ENCODE measurements at places on chromosomes 2 and 18.

- no peak for DNase-seq
Measured at GRCh38 chr18:48473816-48474215, 64.6 kb upstream of the ZBTB7C start.

GRCh38 chr2:215032153-215032552 is 106.3 kb downstream of the ABCA12 start:
- DNase-seq = no peak

DNA sequence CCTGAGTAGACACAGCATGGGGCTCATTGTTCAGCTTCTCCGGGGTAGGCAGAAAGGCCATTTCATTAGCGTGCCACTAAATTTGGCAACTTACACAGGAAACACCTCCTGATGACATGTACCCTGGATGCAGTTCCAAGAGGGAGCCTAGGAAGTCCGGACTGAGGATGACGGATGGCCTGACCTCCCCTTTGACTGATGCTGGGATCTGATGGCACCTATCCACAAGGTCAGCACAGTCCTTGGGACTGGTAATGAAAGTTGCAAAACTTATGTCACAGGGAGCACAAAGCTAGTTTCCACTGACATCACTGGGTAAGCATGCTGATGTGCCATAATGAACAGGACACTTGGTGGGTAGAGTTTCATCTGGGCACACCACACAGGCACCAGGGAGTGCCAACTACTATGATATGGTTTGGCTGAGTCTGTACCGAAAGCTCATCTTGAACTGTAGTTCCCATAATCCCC is 126.7 kb upstream of the ARL4C start:
- no peak for DNase-seq

GRCh38 chr18:64713284-64713683 is 564.4 kb upstream of the LINC00305 start:
- DNase-seq = no peak

GRCh38 chr18:11570073-11570588 is 39.3 kb upstream of the SLC35G4 start:
- DNase-seq = no peak

- DNase-seq = no peak
Measured at GRCh38 chr2:206353685-206354084, 79.2 kb downstream of the ZDBF2 start.

DNA sequence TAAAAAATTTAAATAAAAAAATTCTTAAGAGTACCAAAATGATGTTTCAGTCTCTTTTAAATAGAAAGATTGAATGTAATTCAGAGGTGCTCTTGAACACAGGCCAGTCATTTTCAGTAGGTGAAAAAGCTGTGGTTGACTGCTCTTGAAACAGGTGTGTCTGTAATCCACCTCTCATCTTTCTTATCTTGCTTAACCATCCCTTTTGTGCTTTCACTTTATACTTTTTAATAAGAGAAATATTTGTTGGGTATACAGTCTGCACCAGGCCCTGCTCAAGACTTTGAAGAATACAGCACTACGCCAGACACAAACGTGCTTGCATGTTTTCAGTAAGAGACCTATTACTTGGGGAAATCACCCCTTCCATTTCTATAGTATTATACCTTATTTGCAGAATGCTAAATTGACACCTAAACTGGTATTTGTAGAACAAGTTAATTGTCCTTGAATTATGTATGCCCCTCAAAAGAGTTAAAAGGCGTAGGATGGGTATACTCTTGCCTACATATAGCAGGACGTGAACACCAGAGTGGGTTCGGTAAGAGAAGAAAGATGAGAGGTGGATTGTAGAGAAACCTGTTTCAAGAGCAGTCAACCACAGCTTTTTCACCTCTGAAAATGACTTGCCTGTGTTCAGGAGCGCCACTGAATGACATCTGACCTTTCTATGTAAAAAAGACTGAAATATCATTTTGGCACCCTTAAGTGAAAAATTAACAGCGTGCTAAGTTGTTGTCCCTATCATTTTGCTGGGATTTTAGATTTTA is 4.0 kb upstream of the RTN4 start:
- DNase-seq = no peak

DNA sequence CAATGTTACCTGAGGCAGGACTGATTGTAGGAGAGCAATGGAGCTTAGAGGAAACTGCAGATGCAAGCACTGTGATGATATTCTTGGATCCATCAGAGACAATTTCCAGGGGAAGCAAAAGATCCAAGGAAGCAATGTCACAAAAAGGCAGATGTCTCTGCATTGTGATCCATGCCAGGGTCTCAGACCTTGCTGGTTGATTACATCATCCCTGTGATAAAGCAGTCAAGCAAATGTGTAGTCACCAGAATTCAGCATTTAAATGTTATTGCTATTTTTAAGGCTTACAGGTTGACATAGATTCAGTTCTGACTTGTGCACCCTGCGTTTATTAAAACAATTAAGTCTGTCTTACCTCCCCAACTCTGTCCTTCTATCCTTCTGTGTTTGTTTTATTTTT is 56.8 kb upstream of the CCDC85A start:
- no peak for DNase-seq

- no peak for DNase-seq
Measured at GRCh38 chr2:174914853-174915760, 90.1 kb downstream of the CHN1 start.

DNA sequence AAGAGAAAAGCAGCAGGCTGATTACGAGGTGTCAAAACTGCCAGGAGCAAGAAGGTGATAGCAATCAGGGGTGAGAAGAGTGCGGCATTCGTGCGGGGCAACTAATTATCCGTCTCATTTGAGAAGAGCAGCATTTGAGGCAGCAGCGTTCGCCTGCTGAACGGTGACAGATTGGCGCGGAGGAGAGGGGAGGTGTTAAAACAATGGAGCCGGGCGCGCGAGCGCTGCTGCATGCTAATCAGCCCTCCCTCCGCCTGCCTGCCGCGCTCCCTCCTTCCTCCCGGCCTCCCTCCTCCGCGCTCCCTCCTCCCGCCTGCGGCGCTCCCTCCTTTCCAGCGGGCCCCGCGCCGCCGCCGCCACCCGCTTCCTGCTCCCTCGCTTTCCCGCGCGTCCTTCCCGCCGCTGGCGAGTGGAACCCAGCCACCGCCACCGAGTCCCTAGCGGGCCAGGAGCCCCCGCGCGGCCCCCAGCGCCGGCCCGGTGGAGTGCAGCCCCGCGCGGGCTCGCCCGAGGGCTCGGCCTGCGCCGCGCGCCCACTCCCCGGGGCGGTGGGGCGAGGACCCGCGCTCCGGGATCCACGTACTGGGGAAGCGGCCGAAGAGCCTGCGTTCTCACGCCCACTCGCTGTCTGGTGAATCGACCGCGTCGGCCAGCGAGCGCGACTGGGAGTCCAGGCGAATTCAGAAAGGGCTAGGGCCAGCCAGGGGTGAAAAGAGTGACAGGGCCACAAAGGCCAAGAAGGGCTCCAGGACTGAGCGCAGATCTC is 69.5 kb upstream of the PSMD14 start:
- DNase-seq = peak; percentile 20

GRCh38 chr2:74497777-74498499 is 1.5 kb downstream of the LBX2 start:
- no peak for DNase-seq

- no peak for DNase-seq
Measured at GRCh38 chr18:13544953-13545352, 181.4 kb downstream of the FAM210A start.

- DNase-seq = no peak
Measured at GRCh38 chr2:236637686-236638569, 68.3 kb downstream of the ACKR3 start.

GRCh38 chr2:85394261-85394681 is 15.9 kb downstream of the CAPG start:
- no peak for DNase-seq

DNA sequence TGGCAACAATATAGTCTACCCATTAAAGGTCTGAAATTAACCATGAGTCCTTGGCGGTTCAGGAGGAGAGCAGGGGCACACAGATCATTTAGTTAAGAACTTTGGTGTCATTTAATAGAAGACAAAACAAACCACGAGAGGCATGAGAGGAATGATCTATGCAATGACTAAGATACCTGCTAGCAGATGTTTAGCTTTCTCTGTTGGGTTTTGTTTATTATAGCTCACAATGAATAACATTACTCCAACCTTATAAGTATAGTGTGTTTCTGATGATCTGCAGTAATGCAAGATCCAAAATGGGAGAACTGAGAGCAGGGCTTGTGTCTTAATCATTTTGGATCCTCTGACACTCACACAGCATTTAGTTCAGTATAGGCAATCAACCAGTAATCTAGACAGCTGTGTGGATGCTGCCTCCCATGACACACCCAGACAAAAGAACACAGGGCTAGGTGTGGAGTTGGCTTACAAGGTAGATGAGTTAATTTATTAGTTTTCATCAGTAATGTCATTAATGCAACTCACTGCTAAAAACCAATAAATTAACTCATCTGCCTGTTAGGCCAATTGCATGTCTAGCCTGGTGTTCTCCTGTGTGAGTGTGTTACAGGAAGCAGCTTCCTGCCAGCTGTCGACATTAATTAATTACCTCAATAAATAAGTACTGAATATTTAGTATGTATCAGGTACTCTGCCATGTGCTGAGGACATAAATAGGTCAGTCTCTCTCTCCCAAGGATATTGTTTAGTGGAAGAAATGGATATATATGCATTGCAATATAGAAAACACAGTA is 92.3 kb downstream of the CLIP4 start:
- DNase-seq = no peak

DNA sequence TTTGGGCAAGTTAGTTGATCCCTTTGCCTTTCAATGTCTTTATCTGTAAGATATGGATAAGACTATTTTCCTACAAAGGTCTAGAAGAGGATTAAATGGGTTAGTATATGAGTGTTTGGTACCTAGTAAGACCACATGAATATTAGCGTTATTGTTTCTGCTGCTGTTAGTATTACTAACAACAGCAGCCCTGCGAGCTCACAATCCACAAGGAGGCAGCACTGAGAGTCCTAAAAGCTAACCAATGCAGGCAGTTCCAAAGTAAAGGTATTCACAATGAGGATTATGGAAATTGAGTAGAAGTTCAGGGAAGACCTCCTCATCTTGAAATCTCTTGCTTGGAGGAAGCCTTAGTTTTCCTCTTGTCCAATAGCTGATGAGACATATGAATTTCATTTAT is 248.9 kb downstream of the TDRD15 start:
- DNase-seq = no peak

- no peak for DNase-seq
Measured at GRCh38 chr2:10329880-10330699, 27.4 kb downstream of the HPCAL1 start.

- DNase-seq = no peak
Measured at GRCh38 chr2:96960153-96960961, 26.0 kb downstream of the FAM178B start.

- no peak for DNase-seq
Measured at GRCh38 chr2:190459881-190460280, 51.7 kb downstream of the MFSD6 start.

GRCh38 chr18:47877892-47878291 is 52.6 kb downstream of the SMAD2 start:
- no peak for DNase-seq

GRCh38 chr2:179543361-179543901 is 278.8 kb upstream of the SESTD1 start:
- peak; percentile 58 for DNase-seq

DNA sequence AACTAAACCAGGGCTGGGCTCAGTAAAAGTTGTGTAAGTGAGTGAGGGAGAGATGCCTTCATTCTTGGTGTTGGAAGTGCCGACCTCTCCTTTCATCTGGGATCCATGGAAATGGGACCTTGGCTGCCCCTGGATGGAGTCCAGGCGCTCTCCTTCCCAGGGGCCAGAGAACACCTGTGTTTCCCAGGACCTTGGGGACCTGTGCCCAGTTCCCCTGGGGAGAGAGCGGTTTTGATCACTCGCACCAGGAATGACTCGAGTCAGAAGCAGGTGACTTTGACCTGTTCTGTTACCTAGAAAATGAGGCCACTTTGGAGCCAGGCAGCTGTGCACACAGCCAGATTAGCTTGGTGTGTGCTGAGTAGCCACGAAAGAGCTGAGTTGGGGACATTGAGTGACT is 97.3 kb downstream of the SH3BP4 start:
- no peak for DNase-seq

DNA sequence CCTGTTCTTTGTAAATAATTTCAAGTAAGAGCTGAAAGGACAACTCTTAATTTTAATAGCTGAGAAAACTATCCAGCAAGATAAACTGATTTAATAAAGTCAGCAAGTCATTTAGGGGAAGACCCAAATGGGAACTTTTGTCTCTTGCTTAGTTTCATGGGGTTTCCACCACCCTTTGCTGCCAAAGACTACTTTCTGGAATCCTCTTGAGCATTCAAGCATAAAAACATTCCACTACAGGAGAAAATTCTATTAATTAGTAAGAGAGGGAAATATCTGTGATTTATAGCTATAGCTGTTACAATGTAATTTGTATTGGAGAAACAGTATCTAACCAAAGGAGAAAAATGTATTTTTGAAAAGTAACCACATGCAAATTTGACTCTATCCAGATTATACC is 20.6 kb downstream of the EFEMP1 start:
- DNase-seq = no peak

DNA sequence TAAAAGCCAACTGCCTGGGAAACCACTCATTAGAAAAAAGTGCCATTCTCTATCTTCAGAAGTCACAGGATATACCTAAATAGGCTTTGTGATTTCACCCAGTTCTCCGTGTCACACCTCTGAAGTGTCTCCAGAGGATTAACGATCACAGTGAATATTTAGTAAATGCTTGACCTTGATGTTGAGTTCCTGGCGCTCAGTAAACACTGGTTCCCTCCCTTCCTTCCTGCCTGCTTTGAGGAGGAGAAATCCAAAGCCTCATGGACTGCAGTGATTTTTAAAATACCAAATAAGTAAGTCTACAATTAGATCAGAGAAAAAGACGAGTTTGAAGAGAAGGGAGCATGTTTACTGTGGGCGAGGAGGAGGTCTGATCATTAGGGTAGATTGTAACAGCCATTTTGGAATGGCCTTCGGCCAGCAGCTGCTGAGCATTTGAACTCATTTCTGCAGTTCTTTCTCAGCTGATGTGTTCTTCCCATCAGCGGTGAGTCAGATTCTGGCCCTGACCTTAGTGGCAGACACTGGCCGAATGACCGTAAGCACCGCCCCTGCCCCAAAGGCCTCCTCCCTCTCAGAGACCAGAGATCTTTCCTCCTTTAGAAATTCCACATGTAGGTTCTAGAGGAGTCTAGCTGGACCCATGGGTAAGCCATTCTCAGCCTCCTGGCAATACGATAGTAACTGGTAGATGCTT is 62.1 kb upstream of the SLC16A14 start:
- no peak for DNase-seq

- DNase-seq = no peak
Measured at GRCh38 chr2:23944976-23945375, 4.7 kb downstream of the UBXN2A start.

GRCh38 chr2:27451095-27451494 is 8.9 kb downstream of the KRTCAP3 start:
- no peak for DNase-seq
